ENCODE measurements at places on chromosomes 3 and 15.

DNA sequence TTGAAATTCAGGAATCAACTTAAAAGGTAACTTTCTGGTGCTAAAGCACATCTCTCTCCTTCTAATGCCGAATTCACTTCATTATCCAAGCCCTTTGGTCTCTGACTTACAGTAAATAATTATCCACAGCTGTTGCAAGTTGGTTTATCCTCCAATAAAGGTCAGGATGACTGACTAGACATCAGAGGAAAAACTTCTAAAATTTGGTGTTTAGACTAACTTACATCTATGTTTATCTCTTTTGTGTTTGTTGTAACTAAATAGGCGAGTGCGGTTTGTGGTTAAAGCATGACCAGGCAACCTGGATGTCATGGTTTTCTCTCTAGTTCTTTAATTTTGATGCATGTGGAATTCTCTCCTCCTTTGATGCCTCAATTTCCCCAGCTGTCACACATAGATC, 237.4 kb upstream of the LRTM1 start:
- no peak for DNase-seq

DNA sequence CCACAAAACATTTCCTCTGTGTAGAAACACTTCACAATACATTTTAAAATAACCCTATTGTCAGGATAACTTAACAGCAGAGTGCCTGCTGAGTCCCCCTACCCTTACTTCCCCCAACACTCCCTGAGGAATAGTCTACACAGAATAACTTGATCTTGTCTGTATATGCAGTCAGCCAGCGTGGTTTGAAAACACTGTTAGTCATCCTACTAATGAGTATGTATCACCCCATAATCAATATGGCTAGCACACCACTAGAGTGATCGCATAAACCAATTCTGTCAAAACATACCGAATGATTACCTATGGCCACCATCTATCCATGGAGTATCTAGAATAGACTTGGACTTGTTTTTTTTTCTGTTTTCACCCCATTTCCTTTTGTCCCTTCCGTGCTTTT, 152.7 kb upstream of the NECTIN3 start:
- DNase-seq: no peak

GRCh38 chr3:46186471-46187340, 21.4 kb downstream of the CCR1 start:
- no peak for DNase-seq

GRCh38 chr15:88506628-88507027, 39.1 kb downstream of the MRPS11 start:
- DNase-seq: no peak

- no peak for DNase-seq
These were observed 11.5 kb downstream of the KBTBD13 start for GRCh38 chr15:65087873-65088642.

DNA sequence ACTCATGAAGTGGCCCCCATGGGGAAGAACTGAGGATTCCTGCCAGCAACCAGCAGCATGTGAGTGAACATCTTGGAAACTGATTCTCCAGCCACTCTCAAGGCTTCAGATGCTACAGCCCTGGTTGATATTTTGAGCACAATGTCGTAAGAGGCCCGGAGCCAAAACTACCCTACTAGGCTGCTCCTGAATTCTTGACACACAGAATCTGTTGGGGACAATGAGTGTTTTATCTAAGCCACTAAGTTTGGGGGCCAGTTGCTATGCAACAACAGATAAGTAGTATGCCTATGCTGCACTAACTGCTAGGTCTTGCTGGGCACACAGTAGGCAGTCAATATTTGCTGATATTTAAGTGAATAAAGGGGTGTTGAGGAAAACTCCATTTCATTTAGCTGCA, 89.9 kb upstream of the CHL1 start:
- DNase-seq: no peak

DNA sequence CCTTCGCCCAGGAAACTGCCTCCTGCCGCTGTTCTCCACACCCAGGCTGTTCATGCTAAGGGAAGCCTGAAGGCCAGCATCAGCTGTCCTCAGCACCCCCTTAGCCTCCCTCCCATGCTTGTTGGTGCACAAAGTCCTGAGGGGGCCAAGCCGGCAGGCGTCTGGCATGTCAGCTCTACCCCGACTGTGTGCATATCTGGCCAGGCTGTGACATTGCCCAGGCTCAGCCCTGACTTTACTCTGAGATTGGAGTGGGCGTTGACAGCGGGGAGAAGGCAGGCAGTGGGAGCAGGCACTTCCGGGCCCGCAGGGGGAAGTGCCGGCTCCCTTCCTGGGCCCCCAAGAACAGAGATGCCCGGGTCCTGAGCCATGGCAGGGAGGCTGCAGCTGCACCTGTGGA, 492.2 kb downstream of the AGBL1 start:
- DNase-seq: no peak

DNA sequence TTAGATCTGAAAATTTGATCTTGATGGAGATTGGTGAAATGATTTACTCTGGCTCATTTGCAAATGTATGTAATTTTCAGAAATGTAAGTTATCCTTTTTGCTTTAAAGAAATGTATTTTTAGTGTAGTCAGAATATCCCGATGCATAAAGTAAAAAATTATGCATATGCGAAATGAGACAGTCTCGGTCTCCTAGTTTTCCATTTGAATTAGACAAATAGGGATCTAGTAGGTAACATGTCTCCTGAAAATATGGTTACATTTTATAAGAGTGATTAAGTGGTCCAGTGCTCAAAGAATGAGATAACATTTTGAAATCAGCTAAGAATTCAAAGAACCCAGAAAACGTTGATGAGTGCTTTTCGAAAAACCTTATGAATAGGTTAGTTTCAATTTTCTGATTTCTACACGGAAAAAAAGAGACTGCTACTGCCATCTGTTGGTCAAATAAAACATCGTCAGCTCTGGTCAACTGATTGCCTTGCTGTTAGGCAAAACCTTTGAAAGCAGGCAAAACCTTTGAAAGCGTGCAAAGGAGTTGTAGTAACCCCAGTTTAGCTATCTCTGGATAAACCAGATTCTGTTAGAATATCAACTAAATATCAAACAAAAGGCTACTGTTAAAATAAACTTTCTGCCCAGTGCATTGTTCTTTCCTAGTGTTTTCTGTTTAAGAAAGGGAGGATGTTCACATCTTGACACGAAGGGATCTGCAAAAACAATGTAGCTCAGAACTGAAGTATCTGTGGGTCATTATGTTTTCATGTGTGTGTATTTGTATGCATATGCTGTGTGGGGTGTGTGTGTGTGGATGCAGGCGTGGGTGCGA, 59.3 kb upstream of the CHMP2B start:
- peak; percentile 53 for DNase-seq

DNA sequence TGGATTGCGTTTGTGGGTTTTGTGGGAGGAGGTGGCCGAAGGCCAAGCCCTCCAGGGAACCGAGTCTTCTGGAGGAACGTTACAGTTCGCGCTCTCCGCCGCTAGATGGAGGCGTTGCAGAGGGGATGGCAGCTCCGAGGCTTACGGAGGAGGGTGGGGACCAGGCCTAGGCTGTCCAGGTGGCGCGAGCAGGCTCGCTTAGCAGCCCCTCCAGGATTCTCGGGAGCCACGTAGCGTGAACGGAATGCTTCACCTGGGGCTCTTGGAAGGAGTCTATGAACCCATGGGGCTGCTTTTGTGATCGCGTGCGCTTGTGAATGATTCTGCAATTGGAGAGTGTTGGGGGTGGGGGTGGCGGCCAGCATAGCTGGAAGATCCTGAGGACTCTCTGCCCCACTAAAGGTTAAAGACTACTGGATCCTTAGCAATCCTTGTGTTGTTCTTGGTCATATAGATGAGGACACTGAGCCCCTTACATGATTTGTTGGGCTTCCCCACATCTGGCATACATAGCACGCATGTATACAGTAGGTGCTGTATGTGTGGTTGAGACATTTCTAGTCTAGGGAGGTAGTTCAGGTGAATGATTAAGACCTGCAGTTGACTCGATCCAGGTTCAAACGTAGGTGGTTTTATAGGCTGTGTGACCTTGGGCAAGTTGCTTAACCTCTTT, 25.7 kb downstream of the FAM3D start:
- DNase-seq: peak; percentile 14

DNA sequence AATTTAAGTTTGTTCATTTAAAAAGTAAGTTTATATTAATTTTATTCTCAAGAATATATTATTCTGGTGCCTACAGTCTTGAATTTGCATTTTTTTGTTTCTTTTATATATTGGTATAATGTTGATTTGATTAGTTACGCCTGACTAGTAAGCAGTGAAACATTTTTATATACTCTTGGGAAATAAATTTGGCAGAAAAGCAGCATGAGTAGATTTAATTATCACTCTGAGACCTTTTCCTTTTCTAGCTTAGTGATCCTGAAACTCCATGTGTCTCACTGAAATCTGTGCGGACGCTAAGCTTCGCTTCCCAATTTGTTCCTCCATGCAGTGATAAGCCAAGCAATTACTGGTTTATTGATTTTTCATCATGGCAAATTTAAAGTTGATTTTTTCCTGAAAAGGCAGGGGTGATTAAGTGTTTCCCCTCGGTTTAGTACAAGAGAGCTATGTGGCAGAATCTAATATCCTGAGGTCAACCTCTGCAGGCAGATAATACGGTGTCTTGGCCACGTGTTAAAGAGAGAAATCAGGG, 87.2 kb upstream of the MLF1 start:
- no peak for DNase-seq

DNA sequence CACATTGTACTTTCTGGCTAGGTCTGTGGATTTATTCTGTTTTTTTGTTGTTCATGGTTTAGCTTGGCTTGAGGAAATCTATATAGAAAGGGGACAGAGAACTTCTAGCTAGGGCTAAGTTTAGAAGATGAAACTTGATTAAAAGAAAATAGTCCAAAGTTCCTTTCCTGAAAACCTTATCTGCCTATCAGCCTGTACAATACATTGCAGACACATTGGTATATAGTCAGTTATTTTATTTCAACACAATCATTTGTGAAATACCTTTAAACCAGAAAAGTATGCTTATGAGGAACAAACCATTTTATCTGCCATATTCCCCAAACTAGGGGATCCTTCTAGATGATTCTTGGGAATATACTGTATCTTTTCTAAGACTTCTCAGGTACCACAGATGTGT, 147.3 kb upstream of the CGNL1 start:
- DNase-seq: no peak

GRCh38 chr3:184678317-184679055, 33.4 kb downstream of the MAGEF1 start:
- no peak for DNase-seq

DNA sequence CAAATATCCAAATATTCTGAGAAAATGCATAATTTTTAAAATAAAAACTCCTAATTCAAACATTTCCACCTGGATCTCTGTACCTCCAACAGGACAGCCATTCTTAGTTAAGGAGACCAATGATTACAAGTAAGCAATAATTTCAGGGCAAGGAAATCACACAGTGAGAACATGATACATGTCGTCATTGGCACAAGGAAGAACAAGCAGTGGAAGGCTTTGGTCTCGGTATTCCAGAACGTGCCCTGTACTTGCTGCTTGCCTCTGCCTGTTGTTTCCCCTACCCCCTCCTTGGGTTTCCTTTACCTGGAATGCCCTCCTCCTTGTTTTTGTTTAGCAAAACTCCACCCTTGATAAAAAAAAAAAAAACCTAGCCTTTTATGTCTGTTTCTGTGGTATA, 72.8 kb downstream of the PPM1L start:
- DNase-seq: no peak

DNA sequence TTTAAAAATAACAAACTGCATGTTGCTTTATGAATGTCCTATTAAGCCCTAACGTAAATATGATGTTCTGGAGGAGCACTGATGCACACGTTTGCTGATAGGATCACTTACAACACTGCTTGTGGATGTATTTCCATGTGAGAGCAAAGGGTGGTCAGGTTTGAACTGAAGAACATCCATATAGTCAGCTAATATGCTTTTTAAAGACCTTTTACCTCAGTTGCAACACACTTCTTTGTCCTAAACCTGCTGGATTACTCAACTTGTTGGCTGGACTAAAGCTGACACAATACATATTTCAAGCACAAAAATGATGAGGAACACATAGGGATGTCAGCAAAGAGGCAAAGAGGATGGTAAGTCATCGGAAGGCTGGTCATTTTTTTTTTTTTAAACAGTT, 186.6 kb downstream of the TIGIT start:
- no peak for DNase-seq

- no peak for DNase-seq
These were observed 32.6 kb downstream of the PSMD6 start for GRCh38 chr3:63990733-63991132.

DNA sequence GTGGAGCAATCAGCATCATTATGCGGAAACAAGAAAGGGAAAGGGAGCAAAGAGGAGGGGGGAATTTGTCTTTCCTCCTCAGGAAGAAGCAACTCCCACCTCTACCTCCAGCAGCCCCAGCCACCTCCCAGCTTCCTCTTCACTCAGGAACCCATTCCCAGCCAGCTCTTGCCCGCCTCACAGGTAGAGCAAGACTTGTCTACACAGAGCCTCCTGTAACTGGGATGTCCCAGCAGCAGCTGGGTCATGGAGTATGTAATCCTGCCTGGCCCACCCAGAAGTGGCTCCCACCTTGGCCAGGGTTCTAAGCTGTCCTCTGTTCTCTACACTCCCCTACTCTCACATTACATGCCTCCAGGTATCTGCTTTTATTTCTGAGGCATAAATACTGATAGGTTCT, 14.0 kb downstream of the IGDCC3 start:
- DNase-seq: no peak

GRCh38 chr3:99885851-99886250, 68.2 kb downstream of the CMSS1 start:
- no peak for DNase-seq

DNA sequence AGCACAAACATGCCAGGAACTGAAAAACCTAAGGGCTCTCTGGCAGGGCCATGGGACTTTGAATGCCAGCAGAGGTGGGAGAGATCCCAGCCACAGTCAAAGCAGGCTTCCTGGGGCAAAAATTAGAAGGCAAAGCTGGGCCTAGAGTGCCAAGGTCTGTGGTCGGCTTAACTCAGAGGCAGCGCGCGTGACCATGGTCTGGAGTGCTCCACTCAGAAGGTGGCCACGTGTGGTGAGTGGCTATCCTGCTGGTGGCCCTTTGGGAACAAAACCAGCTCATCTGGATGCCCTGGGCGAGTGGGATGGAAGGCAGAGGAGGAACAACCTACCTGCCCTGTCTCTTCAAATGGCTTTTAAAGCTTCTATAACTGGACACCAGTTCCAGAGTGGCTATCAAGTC, 63.1 kb downstream of the OXNAD1 start:
- DNase-seq: no peak

- DNase-seq: no peak
These were observed 27.0 kb upstream of the CAPN3 start for GRCh38 chr15:42332331-42332730.

GRCh38 chr3:124597273-124597672, 133.0 kb upstream of the UMPS start:
- no peak for DNase-seq

DNA sequence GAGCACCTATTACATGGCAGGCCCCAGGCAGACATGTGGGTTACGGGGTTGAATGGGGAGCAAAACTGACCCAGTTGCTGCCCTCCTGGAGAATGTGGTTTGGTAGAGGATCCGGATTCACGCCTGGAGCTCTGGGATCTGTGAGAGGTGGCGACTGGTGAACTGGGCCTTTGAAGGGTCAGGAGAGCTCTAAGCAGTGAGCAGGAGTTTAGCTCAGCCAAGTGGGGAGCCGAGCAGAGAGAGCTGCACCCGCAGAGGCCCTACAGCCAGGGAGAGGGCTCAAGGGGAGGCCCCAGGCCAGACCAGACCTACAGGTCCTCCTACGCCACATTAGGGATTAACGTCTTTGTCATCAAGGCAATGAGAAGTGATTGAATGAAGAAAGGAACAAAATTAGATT, 179.8 kb upstream of the TLE3 start:
- DNase-seq: no peak

Measured in hematopoietic multipotent progenitor cell treated with erythropoietin and hydrocortisone succinate and interleukin-3 and kit ligand, for 15 days (in vitro differentiated cells).